ENCODE measurements at places on chromosomes 12 and 14. TPM values are rescaled to one million over a fixed set of nuclear protein-coding genes. Genes with fewer than 3 reads are reported as not detected.

The CRY1 gene
- total RNA-seq = 13.5 TPM

The PAH gene
- not detected for total RNA-seq

The NRL gene
- total RNA-seq = 2.5 TPM

The AKAP3 gene
- 0.79 TPM for total RNA-seq

The UNC79 gene
- total RNA-seq = 1.2 TPM

The KRT77 gene
- not detected for total RNA-seq

The SPRYD3 gene
- 32.4 TPM for total RNA-seq

The HOXC4 gene
- total RNA-seq = 2.2 TPM

The IKZF4 gene
- 1.1 TPM for total RNA-seq

The ESR2 gene
- total RNA-seq = 0.03 TPM

The SYT1 gene
- total RNA-seq = not detected

The HAL gene
- not detected for total RNA-seq

The FOXG1 gene
- not detected for total RNA-seq

The CRIP1 gene
- total RNA-seq = not detected

The SYNDIG1L gene
- total RNA-seq = not detected

The NKX2-1 gene
- total RNA-seq = not detected

The TSHR gene
- not detected for total RNA-seq

The KIF5A gene
- total RNA-seq = 0.29 TPM

The DBX2 gene
- not detected for total RNA-seq

The SLC22A17 gene
- total RNA-seq = 9.5 TPM

The CLEC2A gene
- total RNA-seq = not detected

The VTI1B gene
- total RNA-seq = 72.1 TPM

The EEF1AKMT3 gene
- 4.0 TPM for total RNA-seq

The NEDD1 gene
- total RNA-seq = 37.3 TPM

The BEST3 gene
- total RNA-seq = not detected

The CBLN3 gene
- total RNA-seq = 0.24 TPM

The UNC119B gene
- 11.6 TPM for total RNA-seq

The SSTR1 gene
- not detected for total RNA-seq

The LIN7A gene
- not detected for total RNA-seq

The TRHDE gene
- not detected for total RNA-seq

The DDHD1 gene
- total RNA-seq = 8.5 TPM

The NFATC4 gene
- 0.53 TPM for total RNA-seq

The SLC41A2 gene
- total RNA-seq = 2.8 TPM

The GLIPR1L1 gene
- not detected for total RNA-seq

The GALNT16 gene
- 0.16 TPM for total RNA-seq

The ACACB gene
- 6.9 TPM for total RNA-seq

The KRT83 gene
- total RNA-seq = not detected

The CEBPE gene
- total RNA-seq = not detected

The BATF gene
- total RNA-seq = not detected

The CLEC12A gene
- not detected for total RNA-seq

The CD69 gene
- total RNA-seq = not detected

The CLEC4C gene
- not detected for total RNA-seq

The P2RX7 gene
- total RNA-seq = 46.7 TPM

The ACOT6 gene
- total RNA-seq = not detected

The CEP290 gene
- 12.9 TPM for total RNA-seq

The POTEG gene
- total RNA-seq = 0.35 TPM

The AMIGO2 gene
- total RNA-seq = 14.8 TPM

The CCDC175 gene
- not detected for total RNA-seq

The NEUROD4 gene
- total RNA-seq = not detected

The NTS gene
- 91.2 TPM for total RNA-seq

The PARPBP gene
- total RNA-seq = 24.2 TPM

The KCNK13 gene
- 1.4 TPM for total RNA-seq

The TMEM52B gene
- total RNA-seq = 0.08 TPM

The EIF2S3B gene
- total RNA-seq = 1.3 TPM

The VDR gene
- 1.4 TPM for total RNA-seq

The DPY19L2 gene
- total RNA-seq = 4.1 TPM

The LRRC43 gene
- not detected for total RNA-seq

The ITGB7 gene
- 18.8 TPM for total RNA-seq

The OTUB2 gene
- total RNA-seq = 4.4 TPM

The PRKD1 gene
- 10.7 TPM for total RNA-seq

All from SK-MEL-5 (cell line).